ENCODE measurements at places on chromosomes 7 and 10.

DNA sequence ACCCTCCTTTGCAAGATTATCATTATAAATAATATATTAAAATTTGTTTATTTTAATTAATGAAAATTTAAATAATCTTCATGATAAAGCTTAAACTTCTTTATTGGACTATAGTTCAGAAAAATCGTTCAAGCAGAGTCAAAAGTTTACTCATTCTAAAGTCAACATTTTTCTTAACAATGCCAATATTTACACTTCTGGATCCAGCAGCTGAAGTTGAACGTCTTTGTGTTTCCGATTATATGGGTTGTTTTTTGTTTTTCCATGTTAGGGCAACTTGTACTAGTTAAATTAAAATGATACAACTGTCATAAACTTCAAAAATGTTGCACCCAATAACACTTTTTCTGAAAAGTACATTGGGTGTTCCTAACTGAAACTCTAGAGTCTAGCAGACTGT, 43.8 kb downstream of the GRB10 start:
- no peak for DNase-seq

GRCh38 chr10:108817584-108817983, 1105.7 kb downstream of the XPNPEP1 start:
- DNase-seq = no peak

GRCh38 chr10:123666318-123667236, at the start of gene GPR26:
TSS of gene GPR26 (plus strand) at chr10:123666355. CDS start at chr10:123666408, 53 bp downstream.
- no peak for DNase-seq

DNA sequence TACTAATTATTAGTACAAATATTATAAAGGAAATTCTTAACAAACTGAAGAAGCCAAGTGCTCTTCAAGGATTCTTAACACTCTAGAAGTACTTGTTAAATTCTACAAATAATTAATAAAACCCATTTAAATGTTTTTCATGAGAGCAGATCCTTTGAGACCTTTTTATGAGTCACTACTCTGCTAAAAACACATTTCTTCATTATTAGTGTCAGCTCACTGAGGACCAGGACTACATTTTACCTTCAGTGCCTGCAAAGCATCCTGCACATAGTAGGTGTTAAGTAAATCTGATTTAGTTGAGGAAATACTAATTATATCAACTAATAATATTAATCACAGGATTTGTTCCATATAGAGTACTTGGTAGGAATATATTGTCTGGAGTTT, 273.6 kb downstream of the PHTF2 start:
- no peak for DNase-seq

- no peak for DNase-seq
Observed at GRCh38 chr7:4749363-4749762, 26.1 kb upstream of the AP5Z1 start.

DNA sequence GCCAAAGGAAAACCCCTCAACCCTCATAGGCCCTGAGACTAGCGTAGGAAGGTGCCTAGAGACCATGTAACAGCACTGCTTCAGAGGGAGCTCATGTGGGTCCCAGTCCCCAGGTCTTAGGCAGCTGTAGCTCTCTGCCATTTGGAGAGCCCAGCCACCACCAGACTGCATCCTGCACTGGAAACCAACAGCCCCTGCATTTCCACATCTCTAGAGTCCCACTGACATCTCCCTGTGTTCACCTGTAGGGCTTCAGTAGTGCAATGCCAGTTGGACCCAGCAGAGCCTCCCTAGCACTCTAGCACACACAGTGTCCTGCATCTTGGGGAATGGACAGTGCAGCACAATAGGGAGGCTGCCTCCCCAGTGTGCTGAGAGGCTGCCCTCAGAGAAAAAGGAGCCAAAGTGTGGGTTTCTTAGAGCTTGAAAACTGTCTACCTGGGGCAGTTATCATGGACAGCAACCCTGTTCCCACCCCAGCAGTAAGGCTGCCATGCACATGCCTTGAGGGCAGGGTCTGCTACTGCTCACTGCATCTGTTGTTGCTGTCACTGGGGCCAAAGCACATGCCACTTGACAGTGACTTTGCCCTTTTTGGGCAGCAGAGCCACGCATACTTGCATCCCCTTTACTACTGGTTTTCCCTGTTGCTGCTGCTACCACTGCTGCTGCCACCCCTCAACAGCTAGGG, 46.7 kb upstream of the ANTXRL start:
- DNase-seq = no peak

DNA sequence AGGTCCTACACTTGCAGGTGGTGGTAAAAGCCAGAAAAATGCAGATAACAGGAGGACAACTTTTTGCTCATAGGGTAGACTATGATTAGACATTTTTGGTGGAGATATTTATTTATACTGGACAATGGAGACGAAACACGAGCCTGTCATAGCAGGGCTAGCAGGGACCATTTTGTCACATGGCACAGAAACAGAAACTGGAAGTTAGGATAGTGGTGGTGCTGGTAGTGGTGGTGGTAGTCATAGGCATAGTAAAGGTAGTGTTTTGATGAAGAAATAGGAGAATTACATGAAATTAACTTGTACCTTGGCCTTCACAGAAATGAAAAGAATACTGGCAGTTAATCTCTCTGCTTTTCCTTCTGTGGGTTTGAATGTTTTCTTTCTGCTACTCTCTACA, 8.8 kb upstream of the MGAM start:
- no peak for DNase-seq

- DNase-seq = no peak
Observed at GRCh38 chr7:12431886-12432556, 28.4 kb upstream of the VWDE start.

DNA sequence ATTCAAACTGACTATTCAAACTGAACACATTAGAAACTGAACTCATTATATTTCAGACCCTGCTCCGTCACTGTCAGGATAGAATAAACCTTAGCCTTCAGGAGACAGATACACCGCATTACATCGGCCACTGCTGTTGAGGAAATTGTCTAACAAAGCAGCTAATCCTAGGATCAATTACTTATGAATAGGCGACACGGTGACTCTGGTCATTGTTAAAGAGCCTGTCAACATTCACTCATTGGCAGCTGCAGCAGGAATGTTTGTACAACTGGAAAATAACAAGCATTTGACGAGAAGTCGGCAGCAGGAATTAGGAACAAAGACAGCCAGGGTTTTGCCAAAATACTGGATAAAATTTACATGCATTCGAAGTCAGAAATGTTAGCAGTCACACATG, 112.0 kb upstream of the MKX start:
- no peak for DNase-seq

GRCh38 chr7:80907141-80907601, 11.7 kb downstream of the SEMA3C start:
- no peak for DNase-seq

DNA sequence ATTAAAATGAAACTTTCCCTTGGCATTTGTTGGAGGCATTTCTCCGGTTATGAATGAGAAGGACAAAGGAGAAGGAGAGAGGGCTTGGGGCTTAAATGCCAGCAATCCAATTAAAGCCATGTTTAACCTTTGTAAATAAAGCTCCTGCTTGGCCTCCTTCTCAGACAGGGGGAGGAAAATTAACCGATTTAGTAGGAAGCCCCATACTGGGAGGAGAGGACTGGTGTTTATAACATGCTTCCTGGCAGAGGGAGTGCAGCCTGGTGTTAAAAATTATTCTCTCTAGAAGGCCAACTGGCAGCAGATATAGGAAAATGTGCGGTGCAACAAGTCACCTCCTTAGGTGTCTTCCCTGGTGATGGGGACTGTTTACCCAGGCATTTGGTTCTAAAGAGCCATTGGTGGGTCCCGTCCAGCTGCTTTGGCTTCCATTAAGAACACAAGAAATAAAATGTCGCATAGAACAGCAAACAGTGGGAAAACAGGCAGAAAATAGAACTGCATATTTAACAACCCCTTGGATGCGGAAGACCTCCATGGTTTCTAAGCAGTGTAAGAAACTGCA, 846.5 kb downstream of the TYW1 start:
- no peak for DNase-seq

DNA sequence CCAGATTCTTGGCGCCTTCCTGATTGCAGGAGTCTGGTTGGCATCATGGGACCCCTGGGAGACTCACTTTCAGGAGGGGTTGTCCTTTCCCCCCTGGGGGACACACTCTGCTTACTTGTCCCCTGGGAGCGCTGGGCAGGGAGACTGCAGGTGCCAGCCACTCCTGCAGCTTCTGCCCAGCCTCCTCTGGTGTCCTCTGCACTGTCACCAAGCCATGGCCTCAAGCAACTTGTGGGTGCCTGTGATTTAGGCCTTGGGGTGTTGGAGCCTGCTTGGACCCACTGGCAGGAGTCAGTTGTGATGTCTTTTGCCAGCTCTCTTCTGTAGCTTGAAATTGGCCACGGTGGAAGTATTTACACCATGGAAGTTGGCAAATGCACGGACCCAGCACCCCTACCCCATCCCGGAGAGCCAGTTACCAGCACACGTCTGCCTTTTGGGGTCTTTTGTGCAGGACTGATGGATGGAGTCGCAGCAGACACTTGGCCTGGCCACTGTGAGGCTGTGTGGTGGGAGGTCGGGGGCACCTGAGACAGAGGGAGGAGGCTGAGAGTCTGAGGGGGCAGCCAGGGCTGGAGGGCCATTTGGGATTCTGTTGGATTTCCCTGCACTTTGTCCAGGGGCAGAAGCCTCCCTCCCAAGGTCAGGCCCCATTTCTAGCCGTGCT, 104.7 kb downstream of the LHPP start:
- DNase-seq = no peak

DNA sequence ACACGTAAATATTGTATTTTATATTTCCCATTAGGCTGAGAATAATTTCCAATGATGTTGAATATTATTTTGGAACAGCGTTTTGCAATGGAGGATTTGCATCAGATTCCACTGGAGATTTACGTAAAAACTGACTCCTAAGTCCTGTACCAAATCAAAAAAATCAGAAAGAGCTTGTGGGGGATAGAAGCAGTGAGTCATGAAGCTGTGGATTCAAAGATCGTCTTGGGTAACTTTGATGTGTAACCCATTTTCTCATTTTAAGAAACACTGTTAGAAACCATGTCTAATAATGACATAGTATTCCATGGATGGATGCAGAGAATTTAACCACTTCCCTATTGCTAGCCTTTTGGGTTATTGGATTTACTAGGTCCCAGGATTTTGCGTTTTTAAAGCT, 158.6 kb downstream of the INHBA start:
- DNase-seq = no peak

GRCh38 chr7:109343678-109344077, 774.0 kb downstream of the DNAJB9 start:
- no peak for DNase-seq

DNA sequence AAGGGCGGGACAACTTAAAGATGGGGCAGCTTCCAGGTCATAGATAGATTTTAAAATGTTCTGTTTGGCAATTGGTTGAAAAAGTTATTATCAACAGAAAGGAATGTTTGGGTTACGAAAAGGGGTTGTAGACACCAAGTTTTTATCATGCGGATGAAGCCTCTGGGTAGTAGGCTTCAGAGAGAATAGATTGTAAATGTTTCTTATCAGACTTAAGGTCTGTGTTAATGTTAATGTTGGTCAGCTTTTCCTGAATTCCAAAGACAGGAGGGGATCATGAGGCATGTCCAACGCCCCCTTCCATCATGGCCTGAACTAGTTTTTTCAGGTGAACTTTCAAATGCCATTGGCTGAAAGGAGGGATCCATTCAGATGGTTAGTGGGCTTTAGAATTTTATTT, 84.2 kb upstream of the KIF5B start:
- DNase-seq = no peak

DNA sequence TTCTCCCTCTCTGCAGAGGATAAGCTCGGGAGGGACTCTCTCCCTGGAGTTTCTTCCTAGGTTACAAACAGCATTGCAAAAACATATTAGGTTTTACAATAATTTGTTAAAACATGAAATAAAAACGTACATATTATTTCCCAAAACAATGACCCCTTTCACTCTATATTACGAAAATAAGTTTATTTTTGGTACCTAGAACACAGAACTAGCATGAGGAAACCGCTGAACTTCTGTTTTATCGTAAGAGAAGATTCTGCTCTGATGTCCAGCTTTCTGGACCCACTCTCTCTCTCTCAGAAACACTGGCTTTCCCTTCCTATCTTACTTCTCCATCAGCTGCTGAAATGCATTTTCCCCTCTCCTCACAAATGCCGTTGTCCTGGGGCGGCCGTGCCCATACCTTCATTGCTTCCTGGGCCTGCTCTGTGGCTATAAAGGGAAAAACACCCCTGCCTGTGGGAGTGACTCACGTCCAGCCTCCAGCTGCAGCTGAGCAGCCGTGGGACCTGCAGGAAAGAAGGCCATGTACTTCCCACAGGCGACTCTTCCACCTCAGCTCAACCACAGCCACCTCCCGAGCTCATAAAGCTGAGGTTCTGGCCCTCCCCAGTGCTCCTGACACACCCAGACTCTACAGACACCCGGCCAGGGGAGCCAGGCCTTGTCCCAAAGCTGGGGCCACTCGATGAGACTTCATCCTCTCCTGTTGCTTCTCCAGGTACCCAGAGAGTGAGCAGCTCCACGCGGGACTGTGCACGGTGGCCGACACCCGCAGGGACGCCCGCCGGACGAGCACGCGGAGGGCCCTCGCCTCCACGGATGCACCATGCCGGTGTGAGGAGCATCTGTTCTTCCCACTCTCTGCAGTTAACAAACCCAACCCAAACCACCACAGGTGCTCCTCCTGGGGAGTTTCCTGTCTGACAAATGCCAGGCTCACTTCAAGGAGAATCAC, 3.1 kb downstream of the GPER1 start:
- DNase-seq = no peak
